ENCODE measurements at places on chromosomes 13 and 19.

DNA sequence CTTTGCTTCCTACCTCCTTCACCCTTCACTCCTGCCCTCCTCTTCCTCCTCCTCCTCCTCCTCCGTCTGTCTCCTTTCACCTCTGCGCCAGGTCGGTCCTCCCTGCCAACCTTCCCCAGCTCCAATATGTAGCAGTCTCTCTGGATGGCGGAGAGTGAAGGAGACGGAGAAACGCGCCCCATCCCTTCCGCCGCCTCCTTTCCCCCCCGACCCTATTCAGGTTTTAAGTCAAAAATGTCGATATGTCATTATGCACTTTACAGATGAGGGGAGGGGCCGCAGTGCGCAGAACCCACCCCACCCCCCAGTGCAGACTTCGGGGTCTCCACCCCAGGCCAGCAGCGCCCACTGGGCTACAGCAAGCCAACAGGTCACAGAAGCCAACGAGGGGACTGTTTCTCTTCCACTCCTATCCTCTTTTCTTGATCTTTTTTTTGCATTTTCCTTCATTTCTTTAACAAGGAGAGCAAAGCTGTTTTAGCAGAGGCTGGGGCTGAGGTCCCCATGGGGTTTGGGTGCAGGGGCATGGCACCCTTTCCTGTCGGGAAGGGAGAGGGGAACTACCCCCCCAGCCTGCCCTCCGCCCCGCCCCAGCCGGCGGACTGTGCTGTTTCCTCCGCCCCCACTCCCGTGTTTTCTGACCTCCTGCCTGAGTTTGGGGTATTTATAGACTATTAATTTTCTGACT is 9.2 kb downstream of the MIDN start:
- peak overlapping the region; percentile 41 for H3K4me3 ChIP-seq
- peaks cover 34% of the 10 kb centered on the region for H3K36me3 ChIP-seq
- H3K4me1 ChIP-seq = peaks cover 43% of the 10 kb centered on the region
- H3K27me3 ChIP-seq = no peaks in the 10 kb centered on the region

- DNase-seq = no peak
- H3K27ac ChIP-seq = no peak overlapping the region
- H3K4me1 ChIP-seq = peaks cover 38% of the 10 kb centered on the region
- H3K36me3 ChIP-seq = peaks cover 3% of the 10 kb centered on the region
Measured at GRCh38 chr19:16266586-16266942, 58.1 kb upstream of the KLF2 start.

DNA sequence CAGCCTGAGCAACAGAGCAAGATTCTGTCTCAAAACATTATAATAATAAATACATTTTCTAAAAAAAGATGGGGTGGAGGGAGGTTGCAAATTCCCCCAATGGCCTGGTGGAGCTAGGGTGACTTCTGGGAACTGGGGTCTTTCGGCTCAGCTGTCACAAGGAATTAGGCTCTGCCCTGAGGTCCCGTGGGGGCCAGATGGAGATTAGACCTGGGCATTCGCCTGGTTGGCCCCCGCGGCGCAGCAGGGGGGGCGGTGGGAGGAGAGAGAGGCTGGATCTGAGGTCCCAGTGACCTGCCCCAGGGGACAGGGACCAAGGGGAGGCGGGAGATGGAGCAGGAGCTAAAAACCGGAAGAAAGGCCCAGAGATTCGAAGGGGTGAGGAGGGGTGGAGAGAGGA is 14.8 kb downstream of the FUT6 start:
- no peak overlapping the region for H3K4me3 ChIP-seq
- peaks cover 8% of the 10 kb centered on the region for H3K27me3 ChIP-seq
- peaks cover 2% of the 10 kb centered on the region for H3K36me3 ChIP-seq
- H3K27ac ChIP-seq = no peak overlapping the region
- H3K4me1 ChIP-seq = peaks cover 12% of the 10 kb centered on the region

GRCh38 chr13:30481241-30481760 is 15.6 kb upstream of the HMGB1 start:
- no peak overlapping the region for H3K4me3 ChIP-seq
- peaks cover 20% of the 10 kb centered on the region for H3K4me1 ChIP-seq
- H3K27me3 ChIP-seq = no peaks in the 10 kb centered on the region
- no peak overlapping the region for H3K27ac ChIP-seq
- DNase-seq = no peak
- no peaks in the 10 kb centered on the region for H3K36me3 ChIP-seq

GRCh38 chr13:72384879-72385278 is 342.6 kb downstream of the MZT1 start:
- DNase-seq = no peak
- no peaks in the 10 kb centered on the region for H3K36me3 ChIP-seq
- H3K4me1 ChIP-seq = no peaks in the 10 kb centered on the region
- no peak overlapping the region for H3K4me3 ChIP-seq
- no peaks in the 10 kb centered on the region for H3K27me3 ChIP-seq

DNA sequence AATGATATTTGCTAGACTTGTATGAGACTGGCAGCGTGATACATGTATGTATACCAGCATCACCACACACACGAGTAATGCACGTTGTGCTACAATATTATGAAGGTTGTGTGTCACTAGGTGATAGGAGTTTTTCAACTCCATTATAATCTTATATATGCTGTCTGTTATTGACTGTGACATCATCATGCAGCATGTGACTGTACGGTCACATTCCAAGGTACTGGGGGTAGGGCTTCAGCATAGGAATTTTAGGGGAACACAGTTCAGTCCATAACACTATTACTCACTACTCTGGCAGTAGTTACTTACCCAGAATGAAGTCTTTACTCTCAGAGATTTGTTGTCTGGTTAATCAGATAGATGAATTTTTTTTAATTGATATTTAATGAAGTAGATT is 91.1 kb downstream of the CDK8 start:
- H3K36me3 ChIP-seq = peaks cover 11% of the 10 kb centered on the region
- H3K27me3 ChIP-seq = no peaks in the 10 kb centered on the region
- DNase-seq = no peak
- no peak overlapping the region for H3K27ac ChIP-seq
- H3K4me3 ChIP-seq = no peak overlapping the region

DNA sequence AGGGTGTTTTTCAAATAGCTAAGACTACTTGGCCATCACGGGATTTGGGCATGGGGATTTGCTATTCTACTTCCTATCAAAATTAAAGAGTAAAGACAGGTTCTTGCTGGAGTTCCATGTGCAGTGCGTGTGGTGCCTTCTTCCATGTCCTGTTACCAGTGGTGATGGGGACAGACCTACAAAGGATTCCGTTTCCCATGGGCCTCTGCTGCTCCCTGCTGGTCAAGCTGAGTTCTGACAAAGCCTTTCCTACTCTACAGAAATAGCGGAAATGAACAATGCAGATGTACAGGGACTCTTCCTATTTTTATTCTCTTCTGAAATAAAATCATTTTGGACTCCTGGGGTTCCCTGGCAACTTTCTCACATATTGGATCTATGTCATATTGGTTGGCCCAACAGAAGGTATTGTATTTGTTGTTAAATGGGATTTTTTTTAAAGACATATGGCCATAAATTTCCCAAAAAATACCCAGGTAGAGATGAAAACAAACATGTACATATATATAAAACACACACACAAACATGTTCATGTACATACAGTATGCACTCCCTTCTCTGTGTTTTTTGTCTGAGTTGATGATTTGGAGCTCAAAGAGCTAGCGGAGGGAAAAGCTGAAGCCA is 90.5 kb upstream of the SLC15A1 start:
- H3K27me3 ChIP-seq = no peaks in the 10 kb centered on the region
- no peak overlapping the region for H3K27ac ChIP-seq
- H3K4me1 ChIP-seq = peaks cover 3% of the 10 kb centered on the region

- H3K4me1 ChIP-seq = peaks cover 45% of the 10 kb centered on the region
- H3K4me3 ChIP-seq = no peak overlapping the region
- H3K36me3 ChIP-seq = no peaks in the 10 kb centered on the region
- no peak for DNase-seq
- peaks cover 18% of the 10 kb centered on the region for H3K27me3 ChIP-seq
Measured at GRCh38 chr19:41926028-41926762, 2.1 kb downstream of the ERFL start.

GRCh38 chr13:33931397-33932311 is 113.7 kb downstream of the RFC3 start:
- no peak overlapping the region for H3K4me3 ChIP-seq
- H3K27me3 ChIP-seq = no peaks in the 10 kb centered on the region
- DNase-seq = no peak
- H3K4me1 ChIP-seq = peaks cover 7% of the 10 kb centered on the region
- H3K36me3 ChIP-seq = no peaks in the 10 kb centered on the region
- H3K27ac ChIP-seq = no peak overlapping the region

- H3K4me3 ChIP-seq = no peak overlapping the region
- H3K27ac ChIP-seq = no peak overlapping the region
- H3K4me1 ChIP-seq = peaks cover 6% of the 10 kb centered on the region
- peaks cover 42% of the 10 kb centered on the region for H3K27me3 ChIP-seq
Measured at GRCh38 chr19:39670998-39671397, 15.3 kb downstream of the LGALS16 start.

DNA sequence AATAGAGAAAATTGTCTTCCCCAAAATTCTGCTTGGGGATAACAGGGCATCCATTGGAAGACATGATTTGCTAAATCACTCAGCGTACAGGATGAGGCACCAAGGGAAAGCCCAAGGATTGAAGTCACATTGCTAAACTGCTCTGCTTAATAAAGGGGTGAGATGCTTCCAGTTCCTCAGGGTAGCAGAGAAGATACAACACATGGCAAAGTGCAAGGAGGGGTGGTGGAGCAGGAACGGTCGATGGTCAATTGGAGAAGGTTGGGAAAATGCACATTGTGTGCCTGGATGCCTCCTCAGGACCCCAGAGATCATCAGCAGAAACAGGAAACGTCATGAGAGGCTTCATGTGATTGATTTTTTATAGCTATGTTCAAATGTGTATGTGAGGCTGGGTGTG is 116.3 kb upstream of the SOX1 start:
- H3K4me1 ChIP-seq = no peaks in the 10 kb centered on the region
- H3K27ac ChIP-seq = no peak overlapping the region
- H3K27me3 ChIP-seq = no peaks in the 10 kb centered on the region
- no peak for DNase-seq

DNA sequence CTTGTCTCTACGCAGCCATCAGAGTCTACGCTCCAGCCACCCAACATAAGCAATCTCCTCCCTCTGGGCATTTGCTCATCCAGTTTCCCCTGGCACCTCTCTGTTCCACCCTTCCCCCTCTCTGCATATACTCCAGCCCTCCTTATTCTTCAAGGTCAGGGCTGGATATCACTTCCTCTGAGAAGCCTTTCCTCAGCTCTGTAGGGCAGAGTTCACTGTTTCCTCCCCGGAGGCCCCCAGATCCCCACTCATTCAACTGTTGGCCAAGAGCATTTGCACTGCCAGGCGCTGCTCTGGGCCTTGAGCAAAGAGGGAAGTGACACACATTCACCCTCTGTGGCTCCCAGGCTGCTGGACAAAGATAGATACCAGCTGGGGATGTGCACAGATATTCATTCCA is 3.3 kb downstream of the FCGRT start:
- H3K27me3 ChIP-seq = no peaks in the 10 kb centered on the region
- H3K27ac ChIP-seq = peak overlapping the region; percentile 6
- peaks cover 29% of the 10 kb centered on the region for H3K4me1 ChIP-seq
- peak overlapping the region; percentile 47 for H3K4me3 ChIP-seq

- DNase-seq = no peak
- H3K36me3 ChIP-seq = peaks cover 5% of the 10 kb centered on the region
- H3K4me3 ChIP-seq = no peak overlapping the region
- H3K27ac ChIP-seq = no peak overlapping the region
- peaks cover 32% of the 10 kb centered on the region for H3K4me1 ChIP-seq
Measured at GRCh38 chr19:45765702-45766295, 3.3 kb downstream of the SIX5 start.

DNA sequence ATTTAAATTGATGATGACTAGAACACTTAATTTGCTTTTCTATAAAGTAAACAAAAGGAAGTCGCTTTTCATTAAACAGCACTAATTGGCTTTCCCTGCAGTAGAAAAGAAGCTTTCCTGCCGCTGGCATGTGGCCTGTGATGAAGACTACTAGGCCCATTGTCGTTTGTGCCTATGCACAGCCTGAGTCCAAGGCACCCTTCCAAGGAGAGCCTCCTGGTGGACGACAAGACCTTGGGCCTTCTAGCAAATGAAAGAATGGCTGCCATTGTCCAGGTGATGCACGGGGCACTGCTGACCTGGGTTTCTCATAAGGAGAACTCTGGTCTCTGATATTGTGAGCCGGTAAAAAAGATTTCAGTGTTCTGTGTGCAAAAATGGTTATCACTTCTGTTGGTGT is 233.0 kb downstream of the COL4A1 start:
- no peaks in the 10 kb centered on the region for H3K36me3 ChIP-seq
- H3K27me3 ChIP-seq = peaks cover 17% of the 10 kb centered on the region
- no peak overlapping the region for H3K4me3 ChIP-seq
- no peaks in the 10 kb centered on the region for H3K4me1 ChIP-seq
- no peak overlapping the region for H3K27ac ChIP-seq
